IMR-90 (cell line): ENCODE measurements at places on chromosomes 3 and 15. TPM values are rescaled to one million over a fixed set of nuclear protein-coding genes. Genes with fewer than 3 reads are reported as not detected.

GRCh38 chr15:40852529-40852928 lies 8.7 kb downstream of the SPINT1 start:
- DNase-seq = no peak

GRCh38 chr3:187739561-187740332 lies 5.5 kb downstream of the BCL6 start:
- DNase-seq = peak; percentile 89

- DNase-seq = no peak
Measured at GRCh38 chr3:121111914-121112612, 204.1 kb downstream of the STXBP5L start.

DNA sequence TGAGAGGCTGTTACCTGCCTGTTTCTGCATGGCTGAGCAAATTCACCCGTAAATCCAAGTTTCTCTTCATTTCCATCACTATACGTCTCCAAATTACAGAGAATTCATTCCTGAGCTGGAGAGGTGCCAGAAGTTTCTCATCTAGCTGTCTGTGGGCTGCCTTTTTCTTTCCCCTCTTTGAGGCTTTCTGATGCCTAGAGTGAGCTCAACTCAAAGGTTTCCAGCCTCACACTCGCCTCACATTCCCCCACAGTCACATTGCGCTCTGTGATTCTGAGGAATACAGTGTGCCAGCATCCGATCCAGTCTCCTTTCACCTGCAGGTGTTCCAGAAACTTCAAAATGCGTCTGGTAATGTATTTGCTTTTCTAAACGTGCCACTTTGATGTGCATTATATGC lies 267.2 kb downstream of the MFSD1 start:
- no peak for DNase-seq

DNA sequence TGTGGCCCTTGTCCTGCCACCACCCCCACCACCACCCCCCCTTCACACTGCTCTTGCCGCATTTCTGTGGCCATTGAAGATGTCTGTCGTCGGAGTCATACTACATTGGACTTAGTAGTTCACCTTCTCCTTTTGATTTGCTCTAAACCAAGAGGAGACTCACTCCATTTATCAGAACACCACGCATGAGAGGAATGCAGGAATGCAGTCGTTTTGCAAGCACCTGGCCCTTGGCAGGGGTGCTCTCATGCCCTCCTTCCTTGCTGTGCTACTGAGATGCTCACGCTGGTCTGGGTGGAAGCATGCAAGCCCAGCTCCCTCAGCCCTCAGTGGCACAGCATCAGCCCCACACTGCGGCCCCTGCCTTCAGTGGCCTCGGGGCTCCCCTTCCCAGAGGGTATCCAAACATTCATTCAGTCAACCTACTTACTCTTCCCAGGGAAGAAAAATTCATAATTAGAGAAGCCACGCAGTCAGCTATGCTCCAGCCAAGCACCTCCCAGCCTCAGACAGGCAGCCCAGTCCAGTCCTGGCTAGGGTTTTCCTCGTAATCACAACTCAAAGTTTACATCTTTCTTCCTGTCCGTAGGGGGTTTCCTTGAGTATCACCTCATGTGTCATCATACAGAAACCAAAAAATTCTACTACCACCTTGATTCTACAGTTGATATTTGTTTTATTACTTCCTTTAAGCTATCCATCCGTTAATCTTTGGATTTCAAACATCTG lies 520.0 kb downstream of the GABRG3 start:
- no peak for DNase-seq

- DNase-seq = no peak
Measured at GRCh38 chr15:46315434-46315833, 680.6 kb downstream of the SQOR start.

GRCh38 chr3:135456108-135456790 lies 509.3 kb upstream of the PPP2R3A start:
- DNase-seq = no peak

Gene GPR62
- total RNA-seq = under 0.01 TPM in 1 of 2 replicates, not detected in the other

Gene EPHB3
- total RNA-seq = 0.72 and 0.83 TPM in 2 replicates

Gene MCF2L2
- under 0.01 TPM in 1 of 2 replicates, not detected in the other for total RNA-seq

Gene BNC1
- total RNA-seq = 0.28 and 0.54 TPM in 2 replicates

Gene TRPM1
- total RNA-seq = 0.28 TPM in 1 of 2 replicates, not detected in the other

Gene TRAIP
- 5.3 and 6.3 TPM in 2 replicates for total RNA-seq

Gene PRTG
- total RNA-seq = 1.4 and 1.7 TPM in 2 replicates
